ENCODE measurements at places on chromosomes 4 and X.
A peak's percentile ranks its signal among the peaks of the same experiment; 100 is the strongest.

- no peak for DNase-seq
Observed at GRCh38 chrX:12567857-12568256, 223.4 kb upstream of the PRPS2 start.

- no peak for DNase-seq
Observed at GRCh38 chr4:101973361-101973760, 182.8 kb downstream of the BANK1 start.

DNA sequence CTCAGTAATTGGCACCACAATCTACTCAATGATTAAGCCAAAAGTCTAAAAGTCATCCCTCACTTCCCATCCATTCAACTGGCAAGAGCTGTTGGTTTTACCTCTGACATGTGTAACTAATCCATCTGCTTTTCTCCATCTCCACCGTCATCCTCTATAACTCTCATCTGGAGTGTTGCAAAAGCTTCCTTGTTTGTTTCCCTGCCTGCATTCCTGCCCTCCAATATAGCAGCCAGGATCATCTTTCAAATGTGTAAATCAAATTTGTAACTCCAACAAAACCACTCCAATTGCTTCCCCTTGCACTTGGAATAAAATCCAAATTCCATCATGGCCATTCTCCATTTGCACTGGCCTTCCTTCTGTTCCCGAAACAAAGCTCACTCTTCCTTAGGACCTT is 4.3 kb upstream of the PLAC8 start:
- no peak for DNase-seq

GRCh38 chr4:21198683-21199082 is 498.4 kb downstream of the PACRGL start:
- DNase-seq: no peak

DNA sequence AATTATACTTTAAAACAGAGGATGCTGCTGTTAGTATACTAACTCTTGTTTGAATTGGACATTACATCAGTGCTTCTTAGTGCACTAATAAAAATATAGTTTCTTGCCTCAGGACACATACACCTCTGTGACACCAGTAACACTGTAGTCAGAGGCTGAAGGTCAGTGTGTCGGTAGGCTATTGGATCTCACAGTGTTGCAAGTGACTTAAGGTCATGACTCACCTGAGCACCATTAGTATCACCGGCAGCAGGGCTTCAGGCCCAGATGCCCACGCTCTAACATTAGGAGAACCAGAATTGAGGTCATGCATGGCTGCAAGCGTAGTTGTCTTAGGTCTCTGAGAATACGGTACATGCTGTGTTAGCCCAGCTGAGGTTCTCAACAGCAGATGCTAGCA is 15.2 kb downstream of the ETDC start:
- DNase-seq: no peak

- DNase-seq: no peak
Observed at GRCh38 chr4:184318852-184319251, 101.2 kb upstream of the ENPP6 start.

GRCh38 chr4:2126309-2127043 is 67.3 kb downstream of the NAT8L start:
- no peak for DNase-seq

DNA sequence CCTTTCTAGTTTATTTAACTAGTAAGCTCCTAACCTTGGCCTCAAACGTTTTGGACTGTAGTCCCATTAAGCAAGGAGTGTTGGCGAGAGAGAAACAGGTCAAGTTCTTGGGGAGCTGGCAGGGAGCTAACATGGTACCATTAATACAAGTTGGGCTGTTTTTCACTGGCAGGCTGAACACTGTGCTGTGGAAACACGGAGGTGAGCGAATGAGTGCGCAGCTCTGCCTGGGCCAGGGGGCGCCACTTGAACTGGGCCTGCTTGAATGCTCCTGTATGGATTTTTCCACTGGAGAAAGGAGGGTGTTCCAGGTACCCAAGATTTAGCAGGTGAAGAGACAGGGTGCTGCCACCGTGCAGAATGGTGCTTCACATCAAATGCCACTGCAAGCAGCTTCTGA is 7.4 kb upstream of the SMS start:
- DNase-seq: no peak

DNA sequence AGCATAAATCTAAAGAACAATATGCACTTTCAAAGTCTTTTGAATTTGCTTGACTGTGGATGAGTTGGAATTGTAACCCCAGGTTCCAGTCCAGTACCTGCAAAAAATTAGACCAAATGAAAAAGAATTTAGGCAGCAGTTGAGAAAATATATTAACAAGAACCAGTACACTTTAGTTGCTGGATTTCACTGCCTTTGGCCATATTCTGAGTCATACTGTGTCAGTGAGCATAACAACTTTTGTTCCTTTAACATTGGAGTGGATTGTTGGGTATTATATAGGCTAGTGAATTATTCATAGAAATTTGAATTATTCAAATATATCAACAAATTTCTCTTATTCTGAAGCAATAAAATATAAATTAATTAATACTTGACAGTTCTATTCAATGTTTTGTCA is 101.5 kb upstream of the SMAD1 start:
- DNase-seq: no peak

DNA sequence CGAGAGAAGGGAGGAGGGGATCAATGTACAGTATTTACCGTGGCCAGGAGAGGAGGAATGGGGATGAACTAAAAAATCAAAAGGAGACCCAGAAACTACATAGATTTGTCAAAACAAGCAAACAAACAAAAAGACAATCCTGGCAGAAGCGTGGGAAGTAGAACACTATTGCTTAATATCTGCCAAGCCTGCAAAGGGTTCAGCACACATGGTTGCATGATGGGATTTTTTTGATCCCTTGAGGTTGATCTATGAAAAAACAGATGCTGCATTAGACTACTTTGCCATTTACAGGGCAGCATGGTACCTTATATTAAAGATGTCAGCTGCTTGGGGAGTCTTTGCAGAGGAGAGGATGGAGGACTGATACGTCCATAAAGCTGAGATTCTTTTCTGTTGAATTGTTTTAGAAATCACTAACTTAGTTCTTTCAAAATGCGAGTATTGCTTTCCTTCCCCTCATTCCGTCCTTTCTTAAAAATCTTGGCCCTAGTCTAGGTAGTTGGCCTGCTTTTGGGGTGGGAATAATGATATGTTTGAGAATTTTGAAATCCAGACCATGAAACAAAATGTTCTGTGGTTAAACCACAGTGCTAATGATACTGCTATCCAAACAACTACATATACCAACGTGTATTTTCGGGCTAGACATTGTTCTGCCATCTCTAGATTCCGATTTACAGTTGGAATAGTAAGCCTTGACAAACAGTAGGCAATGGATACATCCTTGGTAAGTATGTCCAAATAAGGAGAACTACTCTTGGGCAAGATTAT is 39.6 kb upstream of the TMEM150C start:
- DNase-seq: no peak

- DNase-seq: no peak
Observed at GRCh38 chr4:157818946-157819692, 353.7 kb downstream of the GASK1B start.

DNA sequence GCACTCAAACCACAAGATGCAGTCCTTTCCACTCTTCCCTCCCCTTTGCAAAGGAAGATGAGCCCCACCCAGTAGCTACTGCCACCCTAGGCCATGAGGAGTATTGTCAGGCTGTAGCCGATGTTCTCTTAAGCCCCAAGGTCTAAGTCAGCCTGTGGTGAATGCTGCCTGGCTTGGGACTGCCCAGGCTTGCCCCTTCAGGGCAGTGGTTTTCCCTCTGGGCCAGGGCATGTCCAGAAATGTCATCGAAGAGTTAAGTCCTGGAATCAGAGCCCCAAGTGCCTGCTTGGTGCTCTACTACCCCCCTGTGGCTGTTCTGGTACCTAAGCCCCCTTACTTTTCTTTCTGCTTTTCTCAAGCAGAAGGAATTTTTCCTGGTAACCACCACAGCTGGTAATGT is 11.8 kb upstream of the PGK1 start:
- no peak for DNase-seq

DNA sequence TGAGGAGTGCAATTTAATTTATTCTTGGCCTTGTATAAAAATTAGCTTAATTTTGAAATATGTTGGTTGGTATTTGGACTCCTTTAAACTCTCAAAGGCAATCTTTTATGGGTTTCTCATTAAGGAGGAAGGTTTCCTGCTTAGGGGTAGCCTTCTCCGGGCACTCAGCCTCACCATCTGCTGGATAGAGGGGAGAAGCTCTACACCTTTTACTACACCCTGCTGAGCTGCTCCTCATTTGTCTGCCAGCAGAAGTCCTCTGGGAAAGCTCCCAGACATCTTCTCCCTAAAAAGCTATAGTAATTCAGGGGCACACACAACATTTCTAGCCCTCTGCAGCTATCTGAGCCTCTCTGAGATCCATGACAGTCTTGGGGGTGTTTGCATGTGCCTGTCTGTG is 179.1 kb downstream of the SOWAHB start:
- no peak for DNase-seq

GRCh38 chr4:104879367-104879766 is 267.3 kb upstream of the TET2 start:
- no peak for DNase-seq

- no peak for DNase-seq
Observed at GRCh38 chrX:149898554-149898953, 17.6 kb downstream of the MAGEA8 start.

GRCh38 chrX:148784856-148785255 is 284.4 kb downstream of the AFF2 start:
- DNase-seq: no peak

DNA sequence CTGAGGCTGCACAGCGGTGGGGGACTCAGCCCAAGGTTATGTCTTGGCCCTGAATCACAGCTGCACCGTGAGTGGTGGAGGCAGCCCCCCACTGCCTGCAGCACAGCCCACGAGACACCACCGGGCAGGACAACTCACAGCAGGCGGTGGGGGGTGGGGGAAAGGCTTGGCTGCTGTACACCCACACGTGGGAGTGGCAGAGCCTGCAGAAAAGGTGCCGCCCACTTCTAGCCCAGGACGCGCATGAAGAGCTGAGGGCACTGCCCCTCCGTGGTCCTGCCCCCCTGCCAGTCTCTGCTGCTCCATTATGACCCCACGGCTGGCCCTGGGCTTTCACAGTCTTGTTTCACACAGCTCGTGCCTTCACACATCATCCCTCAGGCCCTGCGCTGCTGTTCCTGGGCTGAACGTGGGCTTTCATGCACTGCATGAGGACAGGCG is 40.8 kb downstream of the FGFRL1 start:
- DNase-seq: no peak

DNA sequence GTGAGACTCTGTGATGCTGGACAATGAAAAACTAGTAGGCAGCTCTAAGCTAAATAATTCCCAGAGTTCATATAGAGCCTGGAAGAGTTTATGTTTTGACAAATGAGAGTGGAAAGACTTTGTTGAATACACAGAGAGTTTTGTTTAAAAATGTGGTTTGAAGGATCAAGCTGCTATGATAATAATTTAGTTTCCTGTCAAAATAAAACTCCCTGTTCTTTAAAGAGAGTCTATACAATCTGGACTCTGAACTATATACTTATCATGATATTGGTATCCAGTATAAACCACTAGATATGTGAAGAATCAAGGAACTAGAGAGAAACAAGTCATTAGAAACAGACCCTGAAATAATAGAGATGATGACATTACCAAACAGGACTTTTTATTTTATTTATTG is 158.6 kb downstream of the C4orf33 start:
- DNase-seq: no peak

DNA sequence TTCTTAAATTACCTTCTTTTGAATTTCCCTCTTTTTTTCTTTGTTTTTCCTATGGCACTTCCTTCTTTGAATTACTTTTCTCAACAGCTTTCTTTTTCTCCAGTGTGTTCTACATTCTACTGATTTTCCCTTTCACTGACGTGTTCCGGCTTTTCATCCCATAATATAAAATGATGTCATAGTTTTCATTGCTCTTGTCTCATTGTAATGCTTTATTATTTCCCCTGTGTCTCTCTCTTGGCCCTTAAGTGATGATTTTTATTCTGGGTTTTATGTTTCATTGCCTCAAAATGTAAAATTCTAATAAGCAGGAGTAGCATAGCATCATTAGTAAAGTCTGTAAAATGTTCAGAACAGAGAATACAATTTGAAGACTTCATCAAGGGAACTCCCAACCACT is 299.3 kb downstream of the KCTD8 start:
- DNase-seq: no peak

DNA sequence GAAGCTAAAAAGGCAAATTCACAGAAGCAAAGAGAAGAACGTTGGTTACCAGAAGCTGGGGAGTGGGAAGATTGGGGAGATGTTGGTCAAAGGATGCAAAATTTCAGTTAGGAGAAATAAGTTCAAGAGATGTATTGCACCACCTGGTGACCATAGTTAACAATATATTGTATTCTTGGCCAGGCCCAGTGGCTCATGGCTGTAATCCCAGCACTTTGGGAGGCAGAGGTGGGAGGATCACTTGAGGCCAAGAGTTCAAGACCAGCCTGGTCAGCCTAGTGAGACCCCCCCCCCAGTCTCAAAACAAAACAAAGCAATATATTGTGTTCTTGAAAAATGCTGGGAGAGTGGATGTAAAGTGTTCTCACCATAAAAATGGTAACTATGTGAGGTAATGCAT is 67.9 kb downstream of the TAB3 start:
- no peak for DNase-seq

DNA sequence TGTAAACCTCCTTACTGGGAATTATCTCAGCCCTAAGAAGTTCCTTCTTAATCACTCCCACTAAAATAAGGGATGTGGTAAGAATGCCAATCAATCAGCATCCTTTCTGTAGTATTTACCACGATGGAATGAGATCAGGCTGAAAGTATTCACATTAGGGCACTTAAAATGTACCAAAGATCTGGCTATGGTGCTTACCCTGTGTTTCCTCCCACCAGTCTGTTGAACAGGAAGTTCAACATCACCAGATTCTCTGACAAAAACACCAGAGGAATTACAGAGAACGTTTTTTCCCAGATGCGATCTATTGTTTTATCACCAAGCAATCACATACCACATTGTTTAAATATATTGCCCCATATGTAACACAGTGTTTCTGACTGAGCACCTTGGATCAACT is 2.1 kb upstream of the CLCN3 start:
- DNase-seq: no peak

- DNase-seq: no peak
Observed at GRCh38 chr4:123587983-123588494, 191.4 kb downstream of the SPRY1 start.

GRCh38 chr4:168509786-168510185 is 12.9 kb downstream of the PALLD start:
- peak; percentile 18 for DNase-seq

DNA sequence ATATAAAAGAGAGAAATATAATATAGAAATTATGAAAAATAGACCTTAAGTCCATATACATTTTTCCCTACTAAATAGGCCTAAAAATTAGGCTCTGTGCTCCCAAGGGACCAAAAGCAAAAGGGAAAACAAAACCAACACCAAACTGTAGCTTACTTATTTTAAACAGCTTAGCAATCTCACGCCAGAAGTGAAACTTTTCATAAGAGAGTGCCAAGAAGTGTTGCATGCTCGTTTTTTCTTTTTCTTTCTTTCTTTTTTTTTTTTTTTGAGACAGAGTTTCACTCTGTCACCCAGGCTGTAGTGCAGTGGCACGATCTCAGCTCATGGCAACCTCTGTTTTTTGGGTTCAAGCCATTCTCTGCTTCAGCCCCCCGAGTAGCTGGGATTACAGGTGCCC is 250.4 kb downstream of the TMA16 start:
- no peak for DNase-seq
